Fibroblast of skin of right biceps (primary cell): ENCODE measurements at places on chromosomes 2 and 18.
A peak's percentile ranks its signal among the peaks of the same experiment; 100 is the strongest.

DNA sequence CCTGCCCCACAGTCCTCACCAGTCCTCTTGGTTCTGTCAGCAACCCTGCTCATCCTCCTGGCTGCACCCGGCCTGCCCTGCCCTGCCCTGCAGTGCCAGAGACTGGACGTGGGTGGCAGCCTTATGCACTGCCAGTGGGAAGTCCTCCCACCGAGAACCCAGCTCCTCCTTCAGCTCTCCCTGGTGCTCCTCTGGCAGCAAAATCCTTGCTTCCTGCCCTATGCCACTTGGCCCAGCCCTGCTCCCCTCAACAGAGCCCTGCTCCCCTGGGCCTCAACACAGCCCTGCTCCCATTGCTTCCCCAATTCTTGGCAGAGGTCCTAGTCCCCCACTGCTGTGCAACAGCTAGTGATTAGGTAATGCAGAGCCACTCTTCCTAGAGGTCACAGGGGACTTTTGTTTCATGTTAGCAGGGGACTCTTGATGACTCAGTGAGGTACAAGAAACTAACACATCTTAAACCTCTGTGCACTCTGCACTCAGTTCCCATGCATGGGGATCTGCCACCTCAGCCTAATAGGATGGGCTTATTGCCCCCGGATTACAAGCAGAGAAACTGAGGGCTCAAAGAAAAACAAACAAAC, 58.0 kb upstream of the EDAR start:
- no peak for DNase-seq

DNA sequence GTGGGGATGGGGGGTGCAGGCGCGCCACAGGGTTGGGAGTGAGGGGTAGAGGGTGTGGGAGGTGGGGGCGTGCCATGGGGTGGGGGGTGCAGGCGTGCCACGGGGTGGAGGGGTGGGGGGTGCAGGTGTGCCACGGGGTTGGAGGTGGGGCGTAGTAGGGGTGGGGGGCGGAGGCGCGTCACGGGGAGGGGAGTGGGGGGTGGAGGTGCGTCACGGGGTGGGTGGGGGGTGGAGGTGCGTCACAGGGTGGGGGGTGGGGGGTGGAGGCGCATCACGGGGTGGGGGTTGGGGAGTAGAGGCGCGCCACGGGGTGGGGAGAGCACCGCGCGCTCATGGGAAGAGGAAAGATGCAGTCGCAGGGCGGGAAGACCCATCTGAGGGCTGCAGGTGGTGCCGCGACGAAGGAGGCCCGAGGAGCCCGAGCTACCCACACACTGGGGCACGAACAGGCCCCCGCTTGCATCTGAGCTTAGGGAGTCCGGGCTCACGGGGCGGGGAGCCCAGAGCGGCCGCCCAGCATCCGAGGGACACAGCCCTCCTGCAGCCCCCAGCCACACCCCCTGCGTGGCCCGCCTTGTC, 37.5 kb downstream of the SNED1 start:
- DNase-seq, result no peak

GRCh38 chr2:80111185-80111584, 193.4 kb downstream of the LRRTM1 start:
- no peak for DNase-seq

- peak; percentile 69 for DNase-seq
Measured at GRCh38 chr18:35949903-35950627, 22.4 kb upstream of the RMP24 start.

- DNase-seq, result no peak
Measured at GRCh38 chr2:13818002-13818401, 814.5 kb upstream of the LRATD1 start.

DNA sequence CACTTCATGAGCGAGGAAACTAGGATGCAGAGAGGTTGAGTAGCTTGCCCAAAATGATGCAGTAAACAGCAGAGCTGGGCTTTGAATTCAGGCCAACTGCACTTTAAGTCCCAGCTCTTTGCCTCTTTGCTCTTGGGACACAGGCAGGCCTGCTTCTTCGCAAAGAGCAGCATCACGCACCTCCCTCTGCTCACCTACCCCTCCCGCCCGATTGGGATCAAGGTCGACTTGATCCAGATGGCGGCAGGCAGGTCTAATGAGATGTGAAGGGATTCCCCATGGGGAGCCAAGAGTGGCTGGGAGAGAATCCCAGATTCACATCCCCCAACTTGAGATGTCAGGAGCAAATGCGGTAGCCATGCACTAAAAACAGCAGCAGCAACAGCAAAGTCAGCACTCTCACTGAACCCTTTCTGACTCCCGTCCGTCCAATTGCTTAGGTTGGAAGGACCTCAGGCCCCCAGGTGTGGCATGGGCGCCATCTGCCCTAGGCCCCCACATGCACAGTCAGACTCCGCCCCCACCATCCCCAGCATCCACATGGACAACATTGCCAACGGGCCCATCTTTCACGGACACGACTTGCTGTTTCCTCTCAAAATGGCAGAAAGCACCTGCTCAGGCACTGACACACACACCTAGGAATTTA, 84.3 kb upstream of the MAP4K4 start:
- no peak for DNase-seq

- DNase-seq, result no peak
Measured at GRCh38 chr2:168928113-168928831, 27.2 kb downstream of the G6PC2 start.

DNA sequence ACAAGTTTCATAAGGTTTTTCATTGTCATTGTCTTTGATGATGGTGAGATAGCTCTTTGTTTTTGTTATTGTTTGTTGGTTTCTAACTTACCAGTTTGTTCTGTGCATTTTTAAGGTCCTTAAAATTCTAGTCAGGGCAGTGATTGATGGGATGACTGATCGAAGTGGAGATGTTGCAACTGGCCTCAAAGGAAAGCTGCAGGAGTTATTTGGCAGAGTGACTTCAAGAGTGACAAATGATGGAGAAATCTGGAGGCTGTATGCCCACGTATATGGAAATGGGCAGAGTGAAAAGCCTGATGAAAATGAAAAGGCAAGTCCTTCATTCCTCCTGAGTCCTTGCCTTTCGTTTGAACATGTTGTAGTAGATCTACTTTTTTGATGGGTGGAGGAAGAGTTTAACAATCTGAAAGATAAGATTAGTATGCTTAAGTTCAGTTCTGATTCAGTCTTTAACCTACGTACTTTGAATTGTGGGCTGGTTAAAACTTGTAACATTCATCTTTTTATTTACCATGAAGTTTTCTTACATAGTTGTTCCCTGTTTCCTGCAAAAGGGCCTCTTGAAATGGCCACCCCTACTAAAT, 135.8 kb upstream of the LTBP1 start:
- DNase-seq, result peak; percentile 28

GRCh38 chr2:174535757-174536703, 49.2 kb upstream of the GPR155 start:
- DNase-seq, result no peak

DNA sequence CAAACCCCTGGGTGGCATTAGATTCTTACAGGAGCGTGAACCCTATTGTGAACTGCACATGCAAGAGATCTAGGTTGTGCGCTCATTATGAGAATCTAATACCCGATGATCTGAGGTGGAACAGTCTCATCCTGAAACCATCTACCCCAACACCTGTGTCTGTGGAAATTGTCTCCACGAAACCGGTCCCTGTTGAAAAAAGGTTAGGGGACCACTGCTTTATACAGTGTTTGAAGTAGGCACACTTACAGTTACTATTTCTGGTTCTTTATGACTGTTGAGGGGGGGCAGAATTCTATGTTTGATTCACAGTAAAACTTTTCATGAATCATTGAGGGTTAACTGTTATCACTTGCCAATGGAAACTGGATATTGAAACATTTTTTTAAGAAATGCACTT, 72.0 kb downstream of the RIF1 start:
- no peak for DNase-seq

DNA sequence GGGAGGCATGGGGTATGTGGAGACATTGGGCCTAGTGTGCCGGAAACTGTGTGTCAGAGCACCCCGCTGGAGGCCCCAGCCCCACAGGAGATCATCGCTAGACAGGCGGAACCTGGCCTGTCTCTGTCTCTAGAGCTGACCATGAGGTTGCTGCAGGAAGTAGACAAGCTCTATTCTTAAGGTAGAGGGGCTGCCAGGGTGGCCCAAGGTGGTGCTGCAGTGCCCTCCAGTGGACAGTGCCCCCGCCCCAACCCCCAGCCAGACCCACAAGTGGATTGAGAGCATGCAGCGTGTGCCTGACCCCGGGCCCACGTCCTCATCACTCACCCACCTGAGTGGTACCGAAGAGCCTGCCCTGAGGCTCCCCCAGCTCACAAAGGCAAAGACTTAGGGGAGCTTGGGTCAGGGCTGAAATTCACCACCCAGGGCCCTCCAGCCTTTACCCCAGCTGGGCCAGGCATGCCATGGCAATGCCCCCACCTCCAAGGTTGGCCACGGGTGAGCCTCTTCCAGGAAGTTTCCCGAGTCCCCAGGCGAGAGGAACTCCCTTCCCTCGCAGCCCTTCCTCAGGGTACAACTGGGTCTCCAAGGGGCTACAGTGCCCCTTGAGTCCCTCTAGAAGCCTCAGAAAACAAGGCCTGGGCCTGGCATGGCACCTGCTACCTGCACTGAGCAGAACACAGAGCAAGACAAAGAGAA, 155.0 kb downstream of the TTC32 start:
- no peak for DNase-seq

DNA sequence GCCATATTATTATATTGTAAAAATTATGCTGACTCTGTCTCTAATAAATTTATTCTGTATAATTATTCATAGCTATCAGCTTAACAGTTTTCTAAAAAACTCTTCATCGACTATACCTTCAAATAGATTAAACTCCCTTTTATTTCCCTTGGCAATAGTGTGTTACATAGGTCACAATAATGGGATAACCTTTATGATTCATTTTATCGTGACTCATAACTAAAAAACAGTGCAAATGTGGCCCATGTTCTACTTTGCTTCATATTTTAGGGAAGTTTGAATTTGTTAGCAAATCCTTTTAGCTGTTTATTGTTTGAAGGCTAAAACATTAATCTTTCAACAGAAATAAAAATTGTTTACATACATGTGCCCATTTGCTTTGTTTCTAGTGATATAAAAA, 783.2 kb upstream of the CDH2 start:
- DNase-seq, result peak; percentile 39

DNA sequence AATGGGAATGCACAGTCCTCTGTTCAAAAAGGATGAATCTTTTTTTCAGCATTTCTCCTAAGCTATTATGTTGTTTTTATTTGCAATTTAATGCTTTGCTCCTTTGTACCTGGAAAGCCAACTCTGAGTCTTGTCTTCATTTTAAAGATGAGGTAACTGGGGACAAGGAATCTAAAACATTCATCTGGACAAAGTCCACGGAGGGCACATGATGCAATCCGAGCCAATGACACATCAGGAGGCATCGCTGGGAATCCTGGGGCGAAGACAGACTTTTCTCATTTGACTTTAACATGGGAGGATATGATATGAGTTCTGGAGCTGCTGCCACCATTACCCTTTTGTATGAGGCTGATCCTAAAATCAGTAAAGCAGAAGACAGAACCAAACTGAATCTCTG, 116.5 kb upstream of the REG3G start:
- no peak for DNase-seq

- DNase-seq, result no peak
Measured at GRCh38 chr18:35938562-35938961, 33.9 kb upstream of the RMP24 start.

DNA sequence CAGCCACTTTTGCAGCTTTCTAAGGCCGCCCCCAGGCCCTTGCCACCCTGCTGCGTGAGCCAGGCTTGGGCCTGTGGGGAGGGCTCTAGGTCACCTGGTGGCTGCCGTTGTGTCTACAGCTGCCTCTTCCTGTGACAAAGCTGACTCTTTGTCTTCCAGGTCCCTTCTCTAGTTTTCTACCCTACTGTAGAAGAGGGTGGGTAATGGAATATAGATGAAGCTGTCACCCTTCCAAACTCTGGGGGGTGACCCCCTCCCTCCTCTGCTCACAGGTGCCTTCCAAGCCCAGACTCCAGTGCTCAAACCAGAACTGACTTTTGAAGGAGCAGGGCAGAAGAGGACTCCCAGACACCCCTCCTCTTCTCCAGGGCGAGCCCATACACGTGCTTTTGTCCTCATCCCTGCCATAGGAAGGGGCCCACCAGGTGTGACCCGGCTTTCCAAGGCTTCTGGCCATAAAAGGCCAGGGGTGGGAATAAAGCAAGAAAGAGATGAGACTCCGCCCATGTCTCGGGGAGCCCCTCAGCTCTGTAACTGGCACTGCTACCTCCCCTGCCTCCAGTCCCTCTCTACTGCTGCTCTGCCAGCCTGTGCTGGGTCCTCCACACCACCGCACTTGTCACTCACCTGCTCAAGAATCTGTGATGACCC, 17.9 kb upstream of the SDC1 start:
- no peak for DNase-seq

DNA sequence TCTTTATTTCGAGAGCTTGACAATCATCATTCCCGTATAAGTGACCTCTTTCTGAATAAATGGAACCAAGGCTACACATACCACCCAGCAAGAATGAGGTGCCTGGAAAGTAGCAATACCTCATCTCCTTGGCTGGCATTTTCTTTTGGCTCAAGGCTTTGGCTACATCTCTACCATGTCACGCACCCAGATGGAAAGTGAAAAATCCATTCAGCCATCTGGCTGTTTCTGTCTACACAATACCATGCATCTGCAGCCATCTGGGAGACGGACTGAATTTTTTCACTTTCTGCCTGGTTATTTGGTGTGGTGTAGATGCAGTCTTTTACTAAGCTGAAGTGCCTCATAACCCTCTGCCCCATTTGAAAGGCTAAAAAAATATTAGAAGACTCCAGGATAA, 566.9 kb downstream of the BCL11A start:
- DNase-seq, result no peak

DNA sequence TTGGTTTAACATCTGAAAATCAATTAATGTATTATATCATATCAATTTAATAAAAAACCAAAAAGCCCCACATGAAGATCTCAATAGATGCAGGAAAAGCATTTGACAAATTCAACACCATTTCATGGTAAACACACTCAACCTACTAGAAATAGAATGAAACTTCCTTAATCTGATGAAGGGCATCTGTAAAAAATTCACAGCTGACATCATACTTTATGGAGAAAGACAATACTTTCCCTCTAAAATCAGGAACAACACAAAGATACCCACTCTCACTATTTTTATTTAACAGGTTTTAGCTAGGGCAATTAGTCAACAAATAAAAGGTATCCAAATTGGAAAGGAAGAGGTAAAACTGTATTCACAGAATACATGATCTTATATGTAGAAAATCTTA, 303.0 kb upstream of the ZEB2 start:
- DNase-seq, result no peak

DNA sequence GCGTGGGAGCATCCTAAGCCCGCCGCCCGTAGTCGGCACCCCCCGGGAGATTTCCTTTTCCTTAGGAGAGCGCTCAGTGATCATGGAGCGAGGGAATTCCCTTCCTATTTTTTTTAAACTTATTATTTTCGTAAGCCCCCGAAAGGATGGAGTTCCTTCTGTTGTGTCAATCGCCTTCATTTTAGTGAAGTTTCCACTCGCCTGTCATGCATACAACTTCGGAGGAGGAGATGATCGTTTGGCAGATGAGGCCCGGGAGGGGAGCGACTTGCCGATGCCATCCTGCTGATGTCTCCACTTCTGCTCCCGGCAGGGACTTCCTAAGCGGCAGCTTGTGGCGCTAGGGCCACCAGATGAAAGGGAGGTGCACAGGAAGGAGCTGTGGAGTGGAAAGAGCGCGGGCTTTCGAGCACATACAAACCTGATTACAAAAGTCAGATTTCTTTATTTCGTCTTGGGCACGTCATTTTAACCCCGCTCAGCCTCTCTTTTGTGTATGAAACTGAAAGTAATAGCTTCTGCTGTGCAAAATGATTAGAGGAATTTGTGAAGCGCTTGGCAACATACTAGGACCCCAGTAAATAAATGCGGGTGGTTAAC, at the start of gene ADGRF3:
Gene ADGRF3, minus strand, starts transcription at position 336 of the 600 bp plus-strand sequence. CDS start 555 bp downstream, outside the sequence.
- DNase-seq, result peak; percentile 38
